SJCRH30 (cell line): ENCODE measurements at places on chromosomes 1 and 21.

- H3K27me3 ChIP-seq: no peaks in the 10 kb centered on the region
- DNase-seq: no peak
Observed at GRCh38 chr1:176522310-176522845, 59.4 kb downstream of the PAPPA2 start.

- H3K4me3 ChIP-seq: no peak overlapping the region
- no peak overlapping the region for H3K27ac ChIP-seq
- H3K27me3 ChIP-seq: no peaks in the 10 kb centered on the region
Observed at GRCh38 chr1:181115368-181115684, 26.8 kb downstream of the IER5 start.

DNA sequence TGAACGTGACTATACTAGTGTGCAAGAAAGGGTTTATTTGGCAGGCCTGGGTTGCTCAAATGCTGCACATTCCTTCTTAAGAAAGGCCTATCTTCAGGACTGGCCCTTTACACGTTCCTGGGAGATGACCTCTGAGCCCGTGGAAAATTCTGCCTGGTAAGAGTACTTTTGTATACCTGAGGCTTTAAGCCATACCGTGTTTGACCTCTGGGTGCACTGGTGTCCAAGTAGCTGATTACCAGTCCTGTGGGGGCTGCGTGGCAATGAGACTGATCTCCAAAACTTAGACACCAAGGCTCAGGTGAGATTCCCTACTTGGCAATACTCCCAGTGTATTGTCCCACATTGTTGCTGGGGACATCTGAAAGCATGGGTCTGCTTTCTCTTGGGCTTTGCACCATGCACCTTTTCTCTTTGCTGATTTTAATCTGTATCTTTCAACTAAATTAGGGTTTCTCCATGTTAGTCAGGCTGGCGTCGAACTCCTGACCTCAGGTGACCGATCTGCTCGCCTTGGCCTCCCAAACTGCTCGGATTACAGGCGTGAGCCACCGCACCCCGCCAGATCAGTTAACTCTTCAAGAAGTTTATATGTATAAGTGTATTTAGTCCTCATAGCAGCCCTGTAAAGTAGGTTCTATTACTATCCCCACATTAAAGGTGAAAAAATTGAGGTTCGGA is 44.5 kb downstream of the TRIM33 start:
- no peak for DNase-seq
- peaks cover 2% of the 10 kb centered on the region for H3K36me3 ChIP-seq
- no peaks in the 10 kb centered on the region for H3K27me3 ChIP-seq
- no peak overlapping the region for H3K27ac ChIP-seq

- no peaks in the 10 kb centered on the region for H3K36me3 ChIP-seq
- H3K4me3 ChIP-seq: no peak overlapping the region
- no peaks in the 10 kb centered on the region for H3K4me1 ChIP-seq
- no peaks in the 10 kb centered on the region for H3K27me3 ChIP-seq
- no peak overlapping the region for H3K27ac ChIP-seq
Observed at GRCh38 chr1:40300651-40301050, 16.4 kb downstream of the COL9A2 start.

DNA sequence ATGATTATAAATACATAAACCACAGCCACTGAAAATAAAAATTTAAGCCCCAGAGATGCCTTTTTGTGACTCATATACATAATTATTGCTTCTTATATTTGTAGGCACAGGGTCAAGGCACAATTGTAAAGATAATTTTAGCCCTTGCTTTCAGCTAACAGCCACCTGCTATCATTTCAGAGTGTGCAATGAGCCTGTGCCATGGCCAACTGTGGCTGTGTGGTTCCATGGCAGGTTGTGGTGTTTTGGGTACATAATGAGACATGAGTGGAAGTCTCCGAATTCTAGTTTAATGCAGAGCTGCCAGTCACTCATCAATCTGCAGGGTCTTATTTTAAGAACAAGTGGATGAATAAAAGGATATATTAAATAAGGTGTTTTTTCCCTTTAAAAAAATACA is 346.9 kb upstream of the SNX7 start:
- H3K27ac ChIP-seq: no peak overlapping the region
- H3K4me3 ChIP-seq: no peak overlapping the region
- no peaks in the 10 kb centered on the region for H3K27me3 ChIP-seq
- no peaks in the 10 kb centered on the region for H3K36me3 ChIP-seq

DNA sequence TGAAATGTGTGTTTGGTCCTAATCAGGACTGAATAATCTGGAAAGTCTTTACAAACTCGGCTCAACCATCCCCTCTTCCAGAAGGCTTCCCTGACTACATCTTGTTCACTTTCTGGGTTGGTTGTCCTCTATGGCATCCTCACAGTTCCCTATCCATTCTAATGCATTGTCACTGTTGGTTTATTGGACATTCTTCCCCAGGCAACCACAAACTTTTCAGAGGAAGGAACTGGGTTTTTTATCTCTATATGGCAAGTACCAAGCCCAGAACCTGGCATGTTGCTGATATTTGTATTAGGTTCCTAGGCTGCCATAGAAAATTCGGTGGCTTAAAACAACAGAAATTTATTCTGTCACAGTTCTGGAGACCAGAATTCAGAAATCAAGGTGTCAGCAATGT is 363.5 kb upstream of the ST6GALNAC5 start:
- no peaks in the 10 kb centered on the region for H3K36me3 ChIP-seq
- H3K4me1 ChIP-seq: peaks cover 22% of the 10 kb centered on the region
- H3K4me3 ChIP-seq: no peak overlapping the region
- H3K27ac ChIP-seq: no peak overlapping the region

GRCh38 chr1:200073286-200073637 is 45.8 kb downstream of the NR5A2 start:
- no peak overlapping the region for H3K4me3 ChIP-seq
- no peak for DNase-seq
- H3K27me3 ChIP-seq: no peaks in the 10 kb centered on the region

- no peaks in the 10 kb centered on the region for H3K27me3 ChIP-seq
- peaks cover 82% of the 10 kb centered on the region for H3K4me1 ChIP-seq
- no peak overlapping the region for H3K4me3 ChIP-seq
Observed at GRCh38 chr1:221711063-221711577, 30.8 kb downstream of the DUSP10 start.

DNA sequence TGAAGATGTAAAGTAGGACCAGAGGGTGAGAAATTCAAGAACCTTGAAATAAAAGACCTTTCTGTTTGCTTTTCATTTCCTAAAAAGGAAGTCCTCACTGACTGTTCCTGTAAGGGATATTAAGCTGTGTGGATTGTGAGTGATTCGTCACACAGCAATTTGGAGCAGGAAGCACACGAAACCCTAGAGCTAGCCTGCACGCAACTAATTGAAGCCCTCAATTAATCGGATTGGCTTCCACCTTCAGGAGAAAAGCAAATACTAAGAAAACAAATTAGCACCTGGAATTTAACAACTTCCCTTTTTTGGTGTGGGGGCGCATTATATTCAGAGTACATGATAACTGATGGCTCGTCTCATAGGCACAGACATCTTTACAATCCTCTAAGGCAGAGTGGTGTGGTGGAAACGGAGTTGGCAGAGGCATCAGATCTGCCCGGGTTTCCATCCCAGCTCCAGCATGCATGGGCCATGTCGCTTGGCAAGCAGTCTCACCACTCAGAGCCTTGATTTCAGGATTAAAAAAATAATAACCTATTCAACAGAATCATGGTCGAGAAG is 95.2 kb downstream of the KCNJ15 start:
- no peak for DNase-seq
- H3K36me3 ChIP-seq: no peaks in the 10 kb centered on the region
- H3K27me3 ChIP-seq: peaks cover 13% of the 10 kb centered on the region; the same call in 1 of the 2 replicates

- H3K36me3 ChIP-seq: no peaks in the 10 kb centered on the region
- H3K27ac ChIP-seq: no peak overlapping the region
- peaks cover 3% of the 10 kb centered on the region; the same call in 1 of the 2 replicates for H3K4me1 ChIP-seq
- no peak overlapping the region for H3K4me3 ChIP-seq
- H3K27me3 ChIP-seq: no peaks in the 10 kb centered on the region
Observed at GRCh38 chr1:170518965-170519364, 13.0 kb upstream of the GORAB start.

DNA sequence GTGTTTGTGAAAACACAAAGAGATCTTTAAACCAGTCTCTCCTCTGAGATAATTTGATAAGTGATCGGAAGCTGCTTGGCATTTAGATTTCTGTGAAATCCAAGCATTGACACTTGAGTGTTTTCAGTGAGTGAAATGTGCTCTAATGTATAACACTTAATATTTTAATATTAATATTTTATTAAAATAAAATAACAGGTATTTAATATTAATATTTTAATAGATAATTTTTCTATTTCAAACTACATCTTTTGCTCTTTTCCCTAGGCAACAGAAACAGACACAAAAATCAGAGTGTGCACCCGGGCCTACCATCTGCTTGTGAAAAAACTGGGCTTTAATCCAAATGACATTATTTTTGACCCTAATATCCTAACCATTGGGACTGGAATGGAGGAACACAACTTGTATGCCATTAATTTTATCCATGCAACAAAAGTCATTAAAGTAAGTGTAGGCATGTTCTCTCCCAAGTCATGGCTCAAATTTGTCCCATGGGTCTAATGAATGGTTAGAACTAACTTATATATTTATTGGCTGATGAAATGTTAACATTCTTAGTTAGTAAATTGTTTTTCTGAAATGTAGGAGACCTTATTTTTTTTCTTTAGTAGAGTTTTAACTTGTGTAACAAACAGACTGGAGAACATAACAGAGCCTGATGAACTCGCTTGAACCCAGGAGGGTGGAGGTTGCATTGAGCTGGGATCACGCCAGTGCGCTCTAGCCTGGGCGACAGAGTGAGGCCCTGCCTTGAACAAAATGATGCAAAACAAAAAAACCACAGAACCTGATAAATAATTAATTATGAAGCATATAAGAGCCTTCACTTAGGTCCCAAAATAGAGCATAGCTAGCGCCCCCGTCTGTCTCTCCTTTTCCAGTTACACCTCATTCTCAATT is 55.2 kb downstream of the MTR start:
- DNase-seq: no peak
- H3K36me3 ChIP-seq: peaks cover 17% of the 10 kb centered on the region
- no peaks in the 10 kb centered on the region for H3K27me3 ChIP-seq
- no peak overlapping the region for H3K27ac ChIP-seq
- H3K4me3 ChIP-seq: no peak overlapping the region

DNA sequence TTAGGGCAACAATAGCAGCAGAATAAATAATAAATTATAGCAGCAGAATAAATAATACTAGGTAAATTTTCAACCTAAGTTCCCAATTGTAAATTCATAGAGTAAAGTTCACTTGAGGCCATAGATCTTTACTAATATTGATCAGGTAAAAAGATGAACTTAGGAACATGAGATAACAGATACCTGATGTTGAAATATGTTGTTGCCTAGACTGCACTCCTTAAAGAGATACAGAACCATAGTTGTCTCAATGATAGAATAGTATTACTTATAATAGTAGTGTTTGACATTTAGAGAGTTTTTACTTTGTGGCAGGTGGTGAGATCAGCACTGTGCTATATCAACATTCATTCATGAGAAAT is 378 bp upstream of the F13B start:
- no peak overlapping the region for H3K27ac ChIP-seq
- no peak for DNase-seq
- no peak overlapping the region for H3K4me3 ChIP-seq
- no peaks in the 10 kb centered on the region for H3K4me1 ChIP-seq
- H3K27me3 ChIP-seq: no peaks in the 10 kb centered on the region

DNA sequence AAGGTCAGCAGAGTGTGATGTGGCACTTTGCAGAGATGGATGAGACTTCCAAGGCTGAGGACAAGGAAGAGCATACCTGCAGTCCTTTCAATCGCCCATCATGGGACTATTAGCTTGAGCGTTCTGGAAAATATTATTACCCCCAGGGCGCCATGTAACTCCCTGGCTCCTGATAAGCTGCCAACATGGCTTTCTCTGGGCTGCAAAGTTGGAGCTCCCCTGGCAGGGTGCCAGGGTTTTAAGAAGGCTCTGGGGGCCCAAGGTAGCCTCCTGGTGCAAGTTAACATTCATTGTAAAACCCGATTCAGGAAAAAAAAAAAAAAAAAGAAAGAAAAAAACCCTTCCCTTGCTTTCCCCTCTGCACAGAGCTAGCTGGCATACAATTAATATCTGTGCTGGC is 196.7 kb downstream of the PBX1 start:
- DNase-seq: peak; percentile 16
- H3K4me1 ChIP-seq: no peaks in the 10 kb centered on the region
- no peak overlapping the region for H3K4me3 ChIP-seq
- no peaks in the 10 kb centered on the region for H3K36me3 ChIP-seq
- no peaks in the 10 kb centered on the region for H3K27me3 ChIP-seq
- no peak overlapping the region for H3K27ac ChIP-seq

GRCh38 chr1:43547538-43548072 is 16.9 kb downstream of the PTPRF start:
- H3K27me3 ChIP-seq: no peaks in the 10 kb centered on the region
- no peaks in the 10 kb centered on the region; the same call in 1 of the 2 replicates for H3K4me1 ChIP-seq
- H3K36me3 ChIP-seq: peaks cover 10% of the 10 kb centered on the region
- no peak overlapping the region for H3K4me3 ChIP-seq

DNA sequence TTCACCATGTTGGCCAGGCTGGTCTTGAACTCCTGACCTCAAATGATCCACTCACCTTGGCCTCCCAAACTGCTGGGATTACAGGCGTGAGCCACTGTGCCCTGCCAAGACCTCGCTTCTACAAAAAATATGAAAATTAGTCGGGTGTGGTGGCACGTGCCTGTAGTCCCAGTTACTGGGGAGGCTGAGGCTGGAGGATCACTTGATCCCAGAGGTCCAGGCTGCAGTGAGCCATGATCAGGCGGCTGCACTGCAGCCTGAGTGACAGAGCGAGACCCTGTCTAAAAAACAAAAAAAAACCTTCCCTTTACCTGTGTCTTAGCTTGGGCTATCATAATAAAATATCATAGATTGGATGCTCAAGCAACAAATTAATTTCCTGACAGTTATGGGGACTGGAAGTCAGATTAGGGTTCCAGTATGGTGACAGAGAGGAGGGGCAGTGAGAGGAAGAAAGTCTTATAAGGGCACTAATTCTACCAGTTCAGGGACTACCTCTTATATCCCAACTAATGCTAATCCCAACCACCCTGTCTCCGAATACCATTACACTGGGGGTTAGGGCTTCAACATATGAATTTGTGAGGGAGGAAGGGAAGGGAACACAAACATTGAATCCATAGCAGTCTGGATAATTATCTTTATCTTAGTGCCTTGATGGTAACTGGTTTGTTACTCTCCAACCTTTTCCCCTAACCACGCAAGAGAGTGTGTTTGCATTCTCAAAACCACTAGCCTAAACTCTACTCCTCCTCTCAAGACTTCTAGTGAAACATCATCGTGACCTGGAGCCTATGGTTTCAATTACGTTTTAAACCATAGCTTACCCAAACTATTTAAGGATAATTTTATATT is 1.0 kb upstream of the NAXE start:
- DNase-seq: no peak
- H3K27ac ChIP-seq: no peak overlapping the region
- no peaks in the 10 kb centered on the region for H3K27me3 ChIP-seq

GRCh38 chr1:229164836-229165735 is 105.8 kb upstream of the RAB4A start:
- no peak overlapping the region for H3K27ac ChIP-seq
- H3K4me3 ChIP-seq: no peak overlapping the region
- H3K36me3 ChIP-seq: no peaks in the 10 kb centered on the region
- DNase-seq: no peak

GRCh38 chr1:164333387-164333786 is 225.6 kb upstream of the PBX1 start:
- no peaks in the 10 kb centered on the region for H3K36me3 ChIP-seq
- H3K4me1 ChIP-seq: no peaks in the 10 kb centered on the region
- no peak overlapping the region for H3K27ac ChIP-seq

- H3K4me1 ChIP-seq: no peaks in the 10 kb centered on the region
- peaks cover 15% of the 10 kb centered on the region; the same call in 1 of the 2 replicates for H3K27me3 ChIP-seq
- no peak overlapping the region for H3K4me3 ChIP-seq
- DNase-seq: peak; percentile 17
- no peak overlapping the region for H3K27ac ChIP-seq
Observed at GRCh38 chr1:203364094-203364801, 13.3 kb upstream of the FMOD start.
